Fibroblast of lung (primary cell): ENCODE measurements at places on chromosomes 6 and 20.

DNA sequence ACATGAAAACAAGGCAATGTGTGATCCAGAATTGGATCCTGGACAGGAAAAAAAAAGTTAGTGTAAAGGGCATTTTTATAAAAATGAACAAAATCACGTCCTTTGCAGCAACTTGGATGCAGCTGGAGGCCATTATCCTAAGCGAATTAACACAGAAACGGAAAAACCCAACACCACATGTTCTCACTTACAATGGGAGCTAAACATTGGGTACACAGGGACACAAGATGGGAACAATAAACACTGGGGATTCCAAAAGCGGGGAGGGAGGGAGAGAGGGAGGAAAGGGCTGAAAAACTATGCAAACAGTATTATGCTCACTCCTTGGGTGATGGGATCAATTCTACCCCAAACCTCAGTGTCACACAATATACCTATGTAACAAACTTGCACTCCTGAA lies 91.4 kb upstream of the BTBD3 start:
- DNase-seq, result no peak

DNA sequence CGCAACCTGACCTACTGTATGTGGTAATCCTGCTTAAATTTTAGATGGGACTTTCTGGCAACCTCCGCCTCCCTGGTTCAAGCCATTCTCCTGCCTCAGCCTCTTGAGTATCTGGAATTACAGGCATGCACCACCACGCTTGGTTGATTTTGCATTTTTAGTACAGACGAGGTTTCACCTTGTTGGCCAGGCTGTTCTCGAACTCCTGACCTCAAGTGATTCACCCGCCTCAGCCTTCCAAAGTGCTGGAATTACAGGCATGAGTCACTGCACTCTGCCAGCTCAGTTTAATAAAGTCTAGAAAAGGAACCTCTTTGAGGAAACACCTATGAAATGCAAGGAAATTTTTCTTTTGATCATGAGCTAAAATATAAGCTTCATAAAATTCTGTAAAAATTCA lies 9.0 kb upstream of the PLCB4 start:
- DNase-seq, result peak; percentile 85

- no peak for DNase-seq
These were observed 97.5 kb downstream of the FOXO3 start for GRCh38 chr6:108658174-108658573.

- DNase-seq, result no peak
These were observed 42.3 kb downstream of the CCDC170 start for GRCh38 chr6:151536188-151536479.

DNA sequence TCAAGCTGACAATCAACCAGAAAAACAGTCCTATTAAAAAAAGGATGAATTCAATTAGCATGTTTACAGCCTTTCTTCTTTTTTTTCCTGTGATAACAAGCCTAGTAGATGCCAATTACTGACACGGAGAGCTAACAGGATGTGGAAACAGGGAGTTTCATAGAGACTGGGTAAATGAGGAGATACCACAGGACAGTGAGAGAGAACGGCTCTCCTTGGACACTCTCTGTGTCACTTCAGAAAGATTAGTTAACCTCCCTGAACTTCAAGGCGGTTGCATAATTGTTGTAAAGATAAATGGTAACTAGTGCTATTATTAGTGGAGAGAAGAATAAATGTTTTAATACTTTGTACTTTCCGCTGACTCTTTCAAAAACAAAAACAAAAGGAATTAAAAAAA lies 14.8 kb downstream of the SLC17A5 start:
- DNase-seq, result no peak

DNA sequence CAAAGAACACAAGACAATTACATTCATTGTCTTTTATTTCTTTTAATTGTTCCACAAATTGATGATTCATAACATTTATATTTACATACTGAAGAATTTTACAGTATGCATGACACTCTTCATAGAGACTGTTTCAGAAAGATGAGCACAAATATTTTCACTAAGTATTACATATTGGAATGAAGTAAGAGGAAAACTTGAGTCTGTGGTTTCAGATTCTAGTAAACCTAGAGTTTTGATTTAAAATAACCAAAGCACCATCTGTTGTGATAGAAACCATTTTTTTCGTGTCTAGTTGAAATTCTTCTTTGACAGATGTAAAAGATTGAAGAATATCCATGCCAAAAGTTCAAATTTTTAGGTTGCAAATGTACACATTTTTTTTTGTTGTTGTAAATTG lies 32.1 kb upstream of the OPN5 start:
- no peak for DNase-seq

DNA sequence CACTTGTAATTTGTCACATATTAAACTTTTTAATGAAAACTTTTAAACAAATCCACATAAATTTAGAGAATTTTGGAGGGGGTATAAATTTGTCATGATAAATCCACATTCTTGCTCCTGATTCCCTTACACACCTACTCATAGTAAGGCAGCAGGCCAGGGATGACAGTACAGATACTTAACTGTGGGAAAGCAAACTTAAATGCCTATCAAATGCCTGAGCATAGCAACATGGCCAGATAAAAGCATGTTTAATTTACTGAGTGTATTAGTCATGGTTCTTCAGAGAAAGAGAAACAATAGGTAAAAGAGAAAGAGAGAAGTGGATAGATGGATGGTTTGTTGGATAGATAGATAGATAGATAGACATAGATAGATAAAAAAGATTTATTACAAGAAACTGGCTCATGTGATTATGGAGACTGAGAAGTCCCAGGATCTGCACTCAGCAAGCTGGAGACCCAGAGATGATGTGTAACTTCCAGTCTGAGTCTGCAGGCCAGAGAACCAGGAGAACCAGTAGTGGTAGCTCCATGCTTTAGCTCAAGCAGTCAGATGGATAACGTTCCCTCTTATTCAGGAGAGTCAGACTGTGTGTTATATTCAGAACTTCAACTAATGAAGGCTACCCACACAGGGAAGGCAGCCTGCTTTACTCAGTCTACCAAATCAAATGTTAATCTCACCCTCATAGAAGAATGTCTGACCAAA lies 15.9 kb upstream of the ADGRF1 start:
- no peak for DNase-seq

DNA sequence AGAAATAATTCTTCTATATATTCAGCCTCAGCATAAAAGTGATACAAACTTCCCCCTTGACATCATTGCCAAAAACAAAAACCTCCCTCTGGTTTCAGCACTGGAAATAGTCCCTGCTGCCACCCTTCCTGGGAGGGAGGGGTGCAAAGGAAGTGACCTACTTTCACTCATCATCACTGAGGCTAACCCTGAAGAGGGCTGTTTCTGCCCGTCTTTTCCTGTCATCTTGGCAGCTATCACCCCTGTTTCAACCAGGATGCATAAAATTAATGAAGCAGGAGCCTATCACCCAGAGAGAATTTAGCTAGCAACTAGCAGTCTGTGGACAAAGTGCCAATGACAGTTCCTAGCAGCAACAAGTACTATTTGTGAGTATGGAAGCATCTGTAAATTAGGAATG lies 397.8 kb downstream of the LAMA2 start:
- no peak for DNase-seq
